ENCODE measurements at places on chromosomes 11 and 22. TPM values are rescaled to one million over a fixed set of nuclear protein-coding genes. Genes with fewer than 3 reads are reported as not detected.
A peak's percentile ranks its signal among the peaks of the same experiment; 100 is the strongest.

GRCh38 chr11:6567371-6567745, 36.1 kb downstream of the RRP8 start:
- DNase-seq, result no peak
- H3K36me3 ChIP-seq, result no peaks in the 10 kb centered on the region

DNA sequence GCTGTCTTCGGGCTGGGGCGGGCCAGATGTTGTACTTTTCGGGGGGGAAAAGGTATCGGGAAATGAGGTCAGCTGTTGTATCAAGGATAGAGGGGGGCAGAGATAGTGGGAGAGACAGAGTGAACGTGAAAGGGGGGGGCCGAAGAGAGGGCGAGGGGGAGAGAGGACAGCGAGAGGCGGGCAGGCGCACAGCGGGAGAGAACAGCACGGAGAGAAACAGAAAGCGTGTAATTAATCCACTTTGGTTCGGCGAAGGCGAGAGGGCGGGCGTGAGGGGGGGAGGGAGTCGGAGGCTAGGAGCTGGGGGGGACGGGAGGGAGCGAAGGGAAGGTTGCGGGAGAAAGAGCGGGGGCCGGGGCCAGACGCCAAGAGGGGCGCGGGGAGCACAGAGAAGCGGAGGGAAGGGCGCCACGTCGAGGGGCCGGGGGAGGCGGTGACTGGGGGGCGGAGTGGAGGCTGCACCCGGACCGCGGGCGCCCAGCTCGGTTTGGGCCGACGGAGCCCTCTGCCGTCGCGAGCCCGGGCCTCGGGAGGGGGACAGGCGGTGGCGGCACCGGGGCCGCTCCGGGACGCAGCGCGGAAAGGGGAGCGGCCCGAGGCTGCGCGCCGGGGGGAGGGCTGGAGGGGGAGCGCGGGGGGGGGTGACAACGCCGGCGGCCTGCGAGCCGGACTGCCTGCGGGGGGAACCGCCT, 612 bp downstream of the IGF2 start:
- peak overlapping the region; percentile 66 for H3K4me3 ChIP-seq
- no peak for DNase-seq
- peaks cover 27% of the 10 kb centered on the region for H3K36me3 ChIP-seq
- peaks cover 43% of the 10 kb centered on the region for H3K4me1 ChIP-seq
- peak overlapping the region; percentile 73 for H3K27ac ChIP-seq

DNA sequence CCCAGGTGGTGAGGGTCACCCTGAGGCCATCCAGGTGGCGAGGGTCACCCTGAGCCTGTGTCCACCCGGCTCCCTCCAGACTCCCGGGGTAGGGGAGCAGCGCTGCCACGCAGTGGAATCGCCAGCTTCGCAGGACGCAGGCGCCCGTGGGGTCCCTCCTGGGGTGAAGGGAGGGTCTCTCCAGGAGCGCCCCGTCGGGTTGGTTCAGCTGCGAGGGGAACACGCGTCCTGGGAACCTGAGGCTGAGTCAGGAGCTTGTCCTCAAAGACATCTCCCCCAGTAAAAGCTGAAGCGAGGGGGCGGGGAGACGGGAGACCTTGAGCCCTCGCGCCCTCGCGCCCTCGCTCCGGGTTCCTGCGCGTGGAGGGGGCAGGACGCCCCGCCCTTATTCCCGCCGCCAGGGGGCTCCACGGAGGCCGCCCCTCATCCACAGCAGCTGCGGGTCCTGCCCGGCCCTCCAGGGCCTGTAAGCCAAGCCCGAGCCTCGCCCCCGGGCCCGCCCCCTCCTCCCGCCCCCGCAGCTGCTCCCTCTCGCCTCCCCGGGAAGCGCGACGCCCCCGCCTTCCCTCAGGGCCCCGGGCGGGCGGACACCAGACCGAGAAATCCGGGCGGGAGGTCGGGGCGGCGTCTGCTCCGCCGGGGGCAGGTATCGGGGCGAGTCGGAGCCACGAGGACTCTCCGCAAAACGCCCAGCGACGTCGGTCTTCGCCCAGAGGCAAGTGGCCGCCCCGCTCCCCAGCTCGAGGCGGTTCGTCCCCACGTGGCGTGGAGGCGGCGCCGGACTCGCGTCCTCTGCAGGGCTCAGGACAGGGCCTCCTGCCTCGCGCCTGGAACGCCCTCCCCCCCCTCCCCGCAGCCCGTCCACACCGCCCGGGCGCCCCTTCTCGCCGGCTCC, 22.8 kb downstream of the PIM3 start:
- no peak for DNase-seq
- H3K27me3 ChIP-seq, result peaks cover 37% of the 10 kb centered on the region
- H3K4me1 ChIP-seq, result no peaks in the 10 kb centered on the region

DNA sequence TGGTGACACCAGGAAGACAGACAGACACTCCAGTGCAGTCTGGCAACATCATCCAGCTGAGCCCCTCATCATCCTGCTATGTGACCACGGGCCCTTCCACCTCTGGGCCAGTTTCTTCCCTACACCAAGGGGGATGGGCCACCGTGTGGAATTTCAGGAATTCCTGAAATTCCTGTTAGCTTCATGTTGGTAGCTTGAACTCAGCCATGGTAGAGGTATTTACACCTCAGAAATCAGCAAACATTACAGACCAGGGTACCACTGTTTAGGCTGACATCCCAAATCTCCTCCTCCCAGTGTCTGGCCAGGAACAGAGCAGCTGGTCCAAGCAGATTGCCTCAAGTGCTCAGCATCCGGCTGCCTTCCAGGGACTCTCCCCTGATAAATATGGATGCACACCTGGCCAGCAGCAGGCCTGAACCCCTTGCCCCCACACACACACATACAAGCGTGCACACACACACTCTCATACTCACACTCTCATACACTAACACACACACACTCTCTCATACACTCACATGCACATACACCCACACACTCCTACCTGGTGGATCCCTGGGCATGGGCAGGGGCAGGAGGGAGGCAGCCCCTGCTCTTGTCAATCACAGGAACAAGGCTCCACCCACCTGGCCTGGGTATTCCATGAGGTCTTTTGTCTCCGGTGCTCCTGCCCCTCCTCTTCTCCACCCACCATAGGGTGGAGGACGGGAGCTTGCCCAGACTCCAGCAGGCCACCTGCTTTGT, 85.2 kb downstream of the BUD13 start:
- H3K4me3 ChIP-seq, result no peak overlapping the region
- H3K4me1 ChIP-seq, result no peaks in the 10 kb centered on the region
- H3K27me3 ChIP-seq, result no peaks in the 10 kb centered on the region
- no peaks in the 10 kb centered on the region for H3K36me3 ChIP-seq
- DNase-seq, result no peak

- no peak overlapping the region for H3K4me3 ChIP-seq
- H3K36me3 ChIP-seq, result no peaks in the 10 kb centered on the region
Measured at GRCh38 chr11:134332189-134332631, 422 bp downstream of the GLB1L2 start.

GRCh38 chr11:2300936-2301630, 635 bp downstream of the C11orf21 start:
- DNase-seq, result no peak
- H3K4me1 ChIP-seq, result peaks cover 41% of the 10 kb centered on the region
- no peak overlapping the region for H3K4me3 ChIP-seq
- no peaks in the 10 kb centered on the region for H3K27me3 ChIP-seq
- no peaks in the 10 kb centered on the region for H3K36me3 ChIP-seq

- no peak overlapping the region for H3K4me3 ChIP-seq
- H3K4me1 ChIP-seq, result no peaks in the 10 kb centered on the region
- no peak overlapping the region for H3K27ac ChIP-seq
- H3K36me3 ChIP-seq, result no peaks in the 10 kb centered on the region
- DNase-seq, result peak; percentile 3
Measured at GRCh38 chr11:111063726-111064517, 181.6 kb upstream of the POU2AF2 start.

DNA sequence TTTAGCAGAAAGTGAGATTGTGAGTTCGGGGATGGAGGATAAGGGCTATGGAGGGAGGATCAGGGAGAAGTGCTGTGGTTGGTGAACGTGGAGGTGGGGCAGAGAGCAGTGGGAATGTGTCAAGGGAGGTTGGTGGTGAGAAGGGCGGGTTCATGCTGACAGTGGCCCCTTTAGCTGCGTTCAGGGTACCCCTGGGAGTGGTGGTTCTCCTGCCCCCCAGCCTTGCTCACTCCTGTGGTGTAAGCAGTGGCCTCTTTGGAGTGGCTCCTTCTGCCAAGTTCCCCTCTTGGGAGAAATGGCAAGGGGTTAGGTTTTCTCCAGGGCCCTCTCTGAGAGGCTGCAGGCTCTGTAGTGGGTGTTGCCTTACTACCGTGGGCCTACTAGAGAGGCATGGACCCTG, 16.1 kb upstream of the NECTIN1 start:
- H3K27me3 ChIP-seq, result no peaks in the 10 kb centered on the region
- no peak for DNase-seq
- H3K4me1 ChIP-seq, result no peaks in the 10 kb centered on the region
- H3K36me3 ChIP-seq, result no peaks in the 10 kb centered on the region
- no peak overlapping the region for H3K27ac ChIP-seq

- H3K4me1 ChIP-seq, result peaks cover 25% of the 10 kb centered on the region
- no peak for DNase-seq
- H3K27me3 ChIP-seq, result no peaks in the 10 kb centered on the region
- H3K4me3 ChIP-seq, result no peak overlapping the region
Measured at GRCh38 chr22:41296826-41297667, 4.3 kb upstream of the ZC3H7B start.

- no peaks in the 10 kb centered on the region for H3K27me3 ChIP-seq
- DNase-seq, result no peak
- peaks cover 24% of the 10 kb centered on the region for H3K36me3 ChIP-seq
- H3K27ac ChIP-seq, result no peak overlapping the region
- H3K4me3 ChIP-seq, result no peak overlapping the region
Measured at GRCh38 chr11:35436581-35437250, 17.4 kb upstream of the SLC1A2 start.

- H3K4me3 ChIP-seq, result no peak overlapping the region
- no peak overlapping the region for H3K27ac ChIP-seq
- H3K4me1 ChIP-seq, result no peaks in the 10 kb centered on the region
Measured at GRCh38 chr11:121512468-121513465, 60.0 kb upstream of the SORL1-AS1 start.

DNA sequence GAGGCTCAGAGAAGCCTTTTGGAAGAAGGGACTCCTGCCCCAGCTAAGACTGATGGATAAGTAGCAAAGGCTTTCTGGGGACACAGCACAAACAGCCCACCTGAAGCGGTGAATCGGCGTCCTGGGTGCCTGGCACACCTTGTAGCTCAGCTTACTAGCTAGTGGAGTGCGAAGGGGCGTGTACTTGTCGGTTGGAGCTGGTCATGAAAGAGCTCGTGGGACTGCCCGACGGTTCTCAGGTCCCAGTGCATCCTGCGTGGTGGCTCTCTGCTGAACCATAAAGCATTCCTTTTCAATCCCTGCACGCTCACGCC, 690 bp upstream of the UVRAG start:
- no peak for DNase-seq
- peaks cover 18% of the 10 kb centered on the region for H3K4me1 ChIP-seq
- no peaks in the 10 kb centered on the region for H3K36me3 ChIP-seq
- H3K4me3 ChIP-seq, result peak overlapping the region; percentile 75
- no peaks in the 10 kb centered on the region for H3K27me3 ChIP-seq
- H3K27ac ChIP-seq, result peak overlapping the region; percentile 52

DNA sequence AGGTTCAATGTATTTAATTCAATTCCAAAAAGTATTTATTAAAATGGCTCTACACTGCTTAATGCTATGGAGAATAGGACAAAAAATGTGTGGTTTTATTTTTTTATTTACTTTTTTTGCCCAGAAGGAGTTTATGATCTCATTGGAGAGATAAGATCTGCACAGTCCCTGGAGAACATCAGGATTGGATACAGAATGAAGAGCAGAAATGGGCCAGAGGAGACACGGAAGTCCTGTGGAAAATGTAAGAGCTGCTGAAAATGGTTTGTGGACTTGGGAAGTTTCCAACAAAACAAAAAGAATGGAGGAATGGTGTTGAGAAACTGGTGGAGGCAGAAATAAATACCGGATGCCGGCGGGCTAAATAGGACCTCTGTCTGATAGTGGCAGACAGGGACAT, 554.6 kb downstream of the OPCML start:
- no peak overlapping the region for H3K4me3 ChIP-seq
- no peaks in the 10 kb centered on the region for H3K36me3 ChIP-seq
- no peaks in the 10 kb centered on the region for H3K4me1 ChIP-seq
- H3K27me3 ChIP-seq, result no peaks in the 10 kb centered on the region

DNA sequence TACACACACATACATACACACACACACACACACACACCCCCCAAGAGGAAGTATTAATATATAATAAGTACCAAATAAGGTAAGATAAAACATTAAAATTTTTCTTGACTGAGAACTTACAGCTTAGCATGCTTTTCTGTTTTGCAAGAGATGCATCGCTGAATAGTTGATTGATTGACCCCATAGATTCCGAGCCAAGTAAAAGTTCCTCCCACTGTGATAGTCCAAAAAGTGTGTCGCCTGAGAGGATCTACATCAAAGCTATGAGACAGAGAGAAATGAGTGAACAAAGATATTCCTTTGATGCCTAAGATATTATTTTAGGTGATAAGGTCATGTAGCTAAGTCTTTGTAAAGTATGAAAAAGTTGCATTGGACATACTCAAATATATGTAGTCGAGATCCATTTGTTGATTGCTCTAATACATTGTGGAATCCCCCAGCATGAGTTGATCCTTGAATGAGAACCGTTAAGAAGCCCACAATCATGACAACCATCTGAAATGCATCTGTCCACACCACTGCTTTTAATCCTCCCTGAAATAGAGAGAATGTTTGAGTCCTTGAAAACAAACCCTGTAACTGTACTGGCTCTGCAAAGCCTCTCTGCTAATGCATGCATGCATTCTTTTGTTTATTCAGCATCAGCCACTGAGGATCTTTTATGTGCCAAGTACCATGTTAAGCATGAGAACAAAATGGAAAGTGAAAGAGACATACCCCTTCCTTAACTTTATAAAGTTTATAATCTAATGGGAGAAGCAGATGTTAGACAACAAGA, 18.3 kb downstream of the SLC5A12 start:
- H3K36me3 ChIP-seq, result no peaks in the 10 kb centered on the region
- no peak for DNase-seq
- no peaks in the 10 kb centered on the region for H3K4me1 ChIP-seq
- no peak overlapping the region for H3K27ac ChIP-seq
- no peak overlapping the region for H3K4me3 ChIP-seq
- H3K27me3 ChIP-seq, result no peaks in the 10 kb centered on the region

GRCh38 chr11:68043349-68044144, 4.7 kb downstream of the TCIRG1 start:
- H3K27ac ChIP-seq, result no peak overlapping the region

- peaks cover 41% of the 10 kb centered on the region for H3K4me1 ChIP-seq
- peak overlapping the region; percentile 57 for H3K27ac ChIP-seq
- no peak overlapping the region for H3K4me3 ChIP-seq
- no peaks in the 10 kb centered on the region for H3K27me3 ChIP-seq
Measured at GRCh38 chr11:59174664-59175033, 2.7 kb downstream of the DTX4 start.

GRCh38 chr11:118219732-118220131, 5.1 kb downstream of the JAML start:
- no peaks in the 10 kb centered on the region for H3K27me3 ChIP-seq
- H3K27ac ChIP-seq, result no peak overlapping the region
- no peak overlapping the region for H3K4me3 ChIP-seq
- H3K4me1 ChIP-seq, result no peaks in the 10 kb centered on the region
- DNase-seq, result no peak

- H3K27me3 ChIP-seq, result no peaks in the 10 kb centered on the region
- H3K36me3 ChIP-seq, result no peaks in the 10 kb centered on the region
- DNase-seq, result no peak
Measured at GRCh38 chr11:12131943-12132789, 21.8 kb downstream of the MICAL2 start.

Gene DUSP8
- 0.82 TPM for total RNA-seq

Gene GPHA2
- total RNA-seq, result not detected

Gene KCNA4
- not detected for total RNA-seq

Gene CEND1
- 0.21 TPM for total RNA-seq

Gene ARFGAP3
- 71.3 TPM for total RNA-seq

Gene RAG1
- total RNA-seq, result 0.45 TPM

Gene CARD10
- total RNA-seq, result 40.7 TPM

Gene GAL3ST3
- total RNA-seq, result not detected

Gene HBG2
- not detected for total RNA-seq

Gene MMP11
- total RNA-seq, result 14.5 TPM

Gene DCHS1
- total RNA-seq, result 12.0 TPM
